Epithelial cell of proximal tubule (primary cell): ENCODE measurements at places on chromosomes 6 and 20.

DNA sequence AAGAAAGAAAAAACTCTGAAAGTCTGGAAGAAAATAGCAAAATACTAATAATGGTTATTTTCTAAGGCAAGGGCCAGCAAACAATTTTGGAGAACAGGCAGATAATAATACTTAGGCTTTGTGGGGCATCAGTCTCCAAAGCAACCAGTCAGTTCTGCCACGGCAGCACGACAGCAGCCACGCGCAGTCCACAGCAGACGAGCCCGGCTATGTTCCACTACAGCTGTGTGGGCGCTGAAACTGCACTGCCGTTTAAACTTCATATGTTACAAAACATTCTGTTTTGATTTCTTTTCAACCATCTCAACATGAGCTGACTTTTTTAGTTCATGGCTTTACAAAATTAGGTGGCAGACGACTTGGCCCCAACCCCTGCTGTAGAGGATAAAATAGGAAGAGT is 29.9 kb downstream of the MRS2 start:
- DNase-seq: no peak

DNA sequence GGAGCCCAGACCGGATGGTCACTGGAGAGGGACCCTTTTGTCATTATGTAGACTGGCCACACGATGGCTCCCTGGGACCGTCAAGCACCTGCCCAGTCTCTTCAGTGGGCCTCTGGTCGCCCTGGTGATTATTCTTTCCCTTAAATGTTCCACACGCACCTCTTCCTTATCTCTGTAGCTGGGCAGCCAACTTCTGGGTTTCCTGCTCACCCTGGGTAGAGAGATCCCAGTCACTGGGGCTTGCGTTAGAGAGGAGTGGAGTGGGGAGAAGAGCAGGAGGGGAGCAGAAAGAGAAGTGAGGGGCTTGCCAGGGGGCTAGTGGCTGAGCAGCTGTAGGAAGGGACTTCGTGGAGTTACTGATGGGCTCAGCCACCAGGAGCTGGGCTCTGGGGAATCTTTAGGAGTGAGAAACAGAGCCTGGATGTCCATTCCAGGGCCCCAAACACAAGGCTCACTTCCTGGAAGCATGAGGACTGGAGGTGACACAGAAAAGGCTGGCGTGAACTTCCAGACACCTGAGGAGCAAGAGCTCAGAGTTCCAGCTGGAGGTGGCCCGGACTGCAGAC is 150.1 kb downstream of the DHX35 start:
- DNase-seq: no peak

GRCh38 chr20:10249048-10249770 is 30.6 kb downstream of the SNAP25 start:
- DNase-seq: no peak

DNA sequence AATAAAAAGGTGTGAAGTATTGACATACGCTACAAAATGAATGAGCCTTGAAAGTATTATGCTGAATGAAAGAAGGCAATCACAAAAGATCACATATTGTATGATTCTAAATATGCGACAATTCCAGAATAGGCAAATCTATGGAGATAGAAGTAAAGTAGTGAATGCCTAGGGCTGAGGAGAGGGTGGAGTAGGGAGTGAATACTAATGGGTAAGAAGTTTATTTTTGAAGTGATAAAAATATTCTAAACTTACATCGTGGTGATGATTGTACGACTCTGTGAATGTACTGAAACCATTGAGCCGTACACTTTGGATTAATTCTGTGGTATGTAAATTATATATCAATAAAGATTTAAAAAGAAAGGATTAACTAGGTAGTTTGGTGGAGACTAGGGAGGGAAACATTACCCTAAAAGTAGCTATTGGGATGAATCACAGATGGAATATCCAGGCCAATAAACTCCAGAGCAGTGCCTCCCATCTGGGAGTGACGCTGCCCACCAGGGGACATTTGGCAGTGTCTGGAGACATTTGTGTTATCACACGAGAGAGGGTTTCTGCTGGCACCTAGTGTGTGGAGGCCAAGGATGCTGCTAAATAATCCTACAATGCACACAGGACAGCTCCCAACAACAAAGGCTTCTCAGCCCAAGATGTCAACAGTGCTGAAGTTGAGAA is 214.2 kb upstream of the PCSK2 start:
- DNase-seq: no peak

- DNase-seq: no peak
Observed at GRCh38 chr6:53456809-53457208, 88.1 kb downstream of the GCLC start.

- DNase-seq: no peak
Observed at GRCh38 chr6:27468334-27468733, 4.6 kb downstream of the ZNF184 start.

DNA sequence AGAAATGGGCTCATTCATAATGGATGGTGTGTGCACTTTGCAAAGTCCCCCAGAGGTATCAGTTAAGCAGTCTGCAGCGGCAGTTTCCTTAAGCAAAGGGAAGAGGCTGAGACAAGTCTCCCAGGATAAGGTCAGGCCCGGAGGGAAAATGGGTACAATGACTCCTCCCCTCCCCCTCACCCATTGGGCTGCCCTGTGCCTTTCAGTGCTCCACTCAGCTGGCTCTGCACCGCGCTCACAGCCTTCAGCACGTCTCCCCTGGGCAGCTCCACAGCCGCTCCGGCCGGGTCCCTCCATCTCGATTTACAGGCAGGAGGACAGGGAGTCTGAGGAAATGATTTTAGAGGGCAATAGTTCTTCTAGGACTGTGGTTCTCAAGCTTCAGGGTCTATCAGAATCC is 264.8 kb downstream of the LRFN2 start:
- no peak for DNase-seq

DNA sequence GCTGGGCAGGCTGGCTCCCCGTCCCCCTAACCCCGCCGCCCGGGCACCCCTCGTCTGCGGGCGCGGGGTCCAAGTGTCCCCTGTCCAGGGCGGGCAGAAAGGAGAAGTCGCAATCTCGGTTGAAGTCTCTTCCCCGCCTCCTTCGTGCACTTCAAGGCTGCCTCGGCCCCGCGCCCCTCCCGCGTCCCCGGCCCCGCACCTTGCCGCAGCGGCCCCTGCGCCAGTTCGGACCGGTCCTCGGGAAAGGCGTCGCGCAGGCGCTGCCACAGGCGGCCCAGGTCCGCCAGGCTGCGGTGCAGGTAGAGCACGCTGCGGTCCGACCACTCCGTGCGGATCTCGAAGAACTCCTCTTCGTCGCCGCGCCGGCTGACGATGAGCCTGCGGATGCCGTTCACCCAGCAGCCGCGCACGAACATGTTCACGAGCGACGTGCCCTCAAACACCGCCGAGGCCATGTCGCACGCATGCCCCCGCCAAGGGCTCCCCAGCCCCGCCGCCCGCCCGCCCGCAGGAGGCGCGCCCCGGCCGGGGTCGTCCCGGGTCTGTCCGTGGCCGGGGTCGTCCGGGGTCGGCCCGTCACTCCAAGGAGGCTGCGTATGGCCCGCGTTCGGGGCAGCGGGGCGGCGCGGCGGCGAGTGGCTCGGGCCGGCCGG is at the start of gene PXDC1:
TSS of gene PXDC1 (minus strand) at position 637 of the 653 bp plus-strand sequence. CDS start at position 455, 182 bp downstream.
- DNase-seq: no peak

- DNase-seq: no peak
Observed at GRCh38 chr6:13302291-13302690, 26.0 kb downstream of the TBC1D7 start.

DNA sequence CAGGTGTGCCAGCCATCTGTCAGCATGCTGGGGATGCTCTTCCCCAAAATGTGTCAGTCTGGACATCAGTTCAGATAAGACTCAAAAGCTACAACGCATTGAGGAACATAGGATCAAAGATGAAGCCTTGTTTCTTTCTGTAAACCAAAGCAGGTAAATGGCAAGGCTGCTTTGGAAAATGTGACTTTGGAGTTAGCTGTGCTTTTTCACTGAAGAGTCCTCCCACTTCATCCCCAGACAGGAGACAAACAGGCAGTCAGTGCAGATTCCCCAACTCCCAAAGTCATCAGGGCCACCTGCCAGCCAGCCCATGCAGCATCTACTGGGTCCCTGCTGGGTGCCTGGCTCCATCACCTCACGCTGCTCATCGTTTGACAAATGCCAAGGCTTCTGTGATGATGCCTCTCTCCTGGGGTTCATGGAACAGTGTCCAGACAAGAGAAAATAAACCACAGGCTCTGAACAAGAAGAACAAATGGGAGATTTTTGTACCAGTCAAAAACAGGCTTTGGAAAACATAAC is 205.0 kb upstream of the BTBD3 start:
- DNase-seq: no peak

DNA sequence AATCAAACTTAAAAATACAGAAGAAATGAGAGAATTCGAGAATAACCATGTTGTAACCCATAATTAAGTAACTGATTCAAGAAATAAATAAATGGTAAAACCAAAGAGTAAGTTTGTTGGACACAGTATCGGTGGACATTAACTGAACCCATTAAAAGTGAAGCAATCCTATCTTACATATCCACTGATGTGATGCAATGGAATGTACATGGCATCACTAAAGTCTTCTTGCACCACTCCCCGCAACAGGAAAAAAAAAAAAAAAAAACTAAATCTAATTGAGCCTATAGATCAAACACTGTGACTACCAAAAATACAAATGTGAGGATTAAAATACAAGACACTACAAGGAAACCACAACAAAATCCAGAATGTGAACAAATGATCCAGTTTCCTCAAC is 7.9 kb downstream of the SNX14 start:
- DNase-seq: no peak

DNA sequence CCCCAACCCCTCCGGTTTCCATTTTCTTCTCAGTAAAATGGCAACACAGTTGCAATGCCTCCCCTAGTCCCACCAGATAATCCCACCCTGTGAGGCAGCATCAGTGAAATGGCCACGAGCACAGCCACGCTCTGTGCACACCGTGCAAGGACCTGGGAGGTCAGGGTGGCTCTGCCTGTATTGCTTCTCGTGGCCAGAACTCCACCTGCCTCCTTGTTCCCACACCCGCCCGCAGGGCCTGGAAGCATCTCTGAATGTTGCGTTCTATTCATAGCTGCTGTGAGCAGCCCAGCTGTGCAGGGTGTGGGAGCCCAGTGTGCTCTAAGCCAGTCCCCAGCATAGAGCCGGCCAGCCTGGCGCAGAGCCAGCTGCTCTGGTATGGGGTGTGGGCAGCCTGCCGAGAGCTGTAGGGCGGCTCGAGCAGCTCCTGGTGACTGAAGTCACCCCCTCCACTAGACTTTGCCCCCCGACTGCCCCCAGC is 161.1 kb downstream of the DLL1 start:
- DNase-seq: no peak

DNA sequence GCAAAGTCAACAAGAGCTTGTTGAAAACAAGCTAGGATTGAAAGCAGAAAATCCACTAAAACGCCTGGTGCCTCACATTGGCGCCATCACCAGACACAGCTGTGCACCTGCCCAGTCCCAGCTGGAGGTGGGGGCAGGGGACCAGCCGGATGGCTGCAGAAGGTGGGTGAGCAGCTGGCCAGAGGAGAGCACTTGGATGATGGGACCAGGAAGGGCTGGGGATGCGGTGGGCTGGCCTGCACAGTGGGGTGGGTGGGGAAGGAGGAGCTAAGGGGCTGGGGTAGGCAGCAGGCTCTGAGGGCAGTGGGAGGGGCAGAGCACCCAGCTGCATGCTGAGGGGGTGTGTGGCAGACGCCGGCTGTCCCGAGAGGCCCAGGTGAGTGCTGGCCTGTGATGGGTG is 7.1 kb downstream of the CABLES2 start:
- no peak for DNase-seq

DNA sequence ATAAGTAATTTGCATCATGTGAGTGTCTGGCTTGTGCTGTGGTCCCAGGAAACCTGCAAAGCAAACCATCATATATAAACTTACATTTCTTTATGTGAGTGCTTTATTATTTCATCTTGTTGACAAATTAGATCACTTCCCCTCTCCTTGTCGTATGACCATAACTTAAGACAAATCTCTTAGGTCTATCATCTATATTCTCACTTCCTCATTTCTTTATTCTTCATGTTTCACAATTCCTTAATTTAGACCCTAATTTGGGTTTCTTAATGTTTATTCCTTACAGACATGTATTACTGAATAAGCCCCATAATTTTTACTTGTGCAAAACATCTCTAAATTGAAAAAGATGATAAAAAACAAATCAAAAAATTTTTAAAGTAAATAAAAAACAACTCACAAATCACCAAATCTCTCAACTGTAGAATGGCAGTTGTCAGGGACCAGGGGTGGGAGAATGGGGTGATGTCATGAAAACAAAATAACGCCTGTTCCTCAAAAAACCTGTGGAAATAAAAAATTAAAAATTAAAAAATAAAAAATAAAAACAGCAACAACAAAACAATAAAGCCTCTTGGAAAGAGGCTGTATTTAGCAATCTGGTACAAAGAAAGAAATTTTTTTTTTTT is 49.5 kb upstream of the FBXO30 start:
- no peak for DNase-seq
